Mesothelial cell of epicardium (in vitro differentiated cells): ENCODE measurements at places on chromosomes 12 and 14. TPM values are rescaled to one million over a fixed set of nuclear protein-coding genes. Genes with fewer than 3 reads are reported as not detected.

Gene EML5
- total RNA-seq, result 1.6 to 2.6 TPM (median 2.0 TPM) in 3 replicates

Gene CCDC177
- total RNA-seq, result 0.24 to 0.34 TPM (median 0.34 TPM) in 3 replicates

Gene FOXA1
- total RNA-seq, result 19.3 to 21.8 TPM (median 19.7 TPM) in 3 replicates

Gene SLCO1B3
- not detected in 3 replicates for total RNA-seq

Gene KRT2
- not detected in 3 replicates for total RNA-seq

Gene CD69
- 0.40 to 0.78 TPM (median 0.43 TPM) in 3 replicates for total RNA-seq

Gene PROX2
- not detected in 3 replicates for total RNA-seq

Gene MYF5
- total RNA-seq, result not detected in 3 replicates

Gene IGF1
- total RNA-seq, result 62.2 to 76.8 TPM (median 66.9 TPM) in 3 replicates

Gene VRTN
- total RNA-seq, result not detected in 3 replicates

Gene ANO6
- 40.1 to 41.1 TPM (median 40.9 TPM) in 3 replicates for total RNA-seq

Gene AMN
- total RNA-seq, result 2.5 to 3.5 TPM (median 2.7 TPM) in 3 replicates

Gene GTF2A1
- total RNA-seq, result 29.0 to 31.1 TPM (median 30.5 TPM) in 3 replicates

Gene PLA2G1B
- total RNA-seq, result not detected in 3 replicates

Gene GNB3
- total RNA-seq, result 22.9 to 24.3 TPM (median 23.0 TPM) in 3 replicates

Gene KLRK1
- not detected in 3 replicates for total RNA-seq
